CD4-positive, CD25-positive, alpha-beta regulatory T cell (primary cell): ENCODE measurements at places on chromosomes 2 and 18. TPM values are rescaled to one million over a fixed set of nuclear protein-coding genes. Genes with fewer than 3 reads are reported as not detected.

The DSC2 gene
- total RNA-seq, result not detected

The RAPGEF4 gene
- 1.4 TPM for total RNA-seq

The TWSG1 gene
- 2.5 TPM for total RNA-seq

The UGT1A5 gene
- not detected for total RNA-seq

The RUFY4 gene
- total RNA-seq, result 2.1 TPM

The ANKRD30B gene
- total RNA-seq, result not detected

The ATP9B gene
- total RNA-seq, result 75.3 TPM

The AFF3 gene
- 10.1 TPM for total RNA-seq

The IFIH1 gene
- 52.8 TPM for total RNA-seq

The XDH gene
- total RNA-seq, result not detected

The PIEZO2 gene
- not detected for total RNA-seq

The CCDC88A gene
- 19.1 TPM for total RNA-seq

The B3GNT7 gene
- not detected for total RNA-seq

The MYOM1 gene
- total RNA-seq, result 1.4 TPM

The LOXHD1 gene
- not detected for total RNA-seq

The KHK gene
- total RNA-seq, result 5.3 TPM

The WNT6 gene
- total RNA-seq, result not detected

The PLEK gene
- 10.1 TPM for total RNA-seq

The C2orf15 gene
- 2.0 TPM for total RNA-seq

The HRH4 gene
- 0.39 TPM for total RNA-seq

The OTOS gene
- total RNA-seq, result not detected

The ABCA12 gene
- total RNA-seq, result not detected

The NPAS2 gene
- total RNA-seq, result 0.54 TPM

The CXCR1 gene
- not detected for total RNA-seq

The SLC14A1 gene
- total RNA-seq, result 35.1 TPM

The IL1A gene
- 0.17 TPM for total RNA-seq

The TUBA3E gene
- not detected for total RNA-seq

The NOL4 gene
- not detected for total RNA-seq

The SLC5A7 gene
- not detected for total RNA-seq

The NCKAP5 gene
- total RNA-seq, result not detected

The DSG4 gene
- total RNA-seq, result not detected

The SERPINB13 gene
- total RNA-seq, result not detected

The GCA gene
- 12.1 TPM for total RNA-seq

The CD8B gene
- 0.62 TPM for total RNA-seq

The UGT1A3 gene
- total RNA-seq, result not detected

The ASXL3 gene
- total RNA-seq, result not detected

The TMEM131 gene
- 34.1 TPM for total RNA-seq

The MYO3B gene
- not detected for total RNA-seq

The HYCC2 gene
- total RNA-seq, result 42.8 TPM
